HuH-7.5 (cell line): ENCODE measurements at places on chromosomes 1 and 21.

- no peak for DNase-seq
Measured at GRCh38 chr1:14135070-14135469, 435.1 kb downstream of the PRDM2 start.

DNA sequence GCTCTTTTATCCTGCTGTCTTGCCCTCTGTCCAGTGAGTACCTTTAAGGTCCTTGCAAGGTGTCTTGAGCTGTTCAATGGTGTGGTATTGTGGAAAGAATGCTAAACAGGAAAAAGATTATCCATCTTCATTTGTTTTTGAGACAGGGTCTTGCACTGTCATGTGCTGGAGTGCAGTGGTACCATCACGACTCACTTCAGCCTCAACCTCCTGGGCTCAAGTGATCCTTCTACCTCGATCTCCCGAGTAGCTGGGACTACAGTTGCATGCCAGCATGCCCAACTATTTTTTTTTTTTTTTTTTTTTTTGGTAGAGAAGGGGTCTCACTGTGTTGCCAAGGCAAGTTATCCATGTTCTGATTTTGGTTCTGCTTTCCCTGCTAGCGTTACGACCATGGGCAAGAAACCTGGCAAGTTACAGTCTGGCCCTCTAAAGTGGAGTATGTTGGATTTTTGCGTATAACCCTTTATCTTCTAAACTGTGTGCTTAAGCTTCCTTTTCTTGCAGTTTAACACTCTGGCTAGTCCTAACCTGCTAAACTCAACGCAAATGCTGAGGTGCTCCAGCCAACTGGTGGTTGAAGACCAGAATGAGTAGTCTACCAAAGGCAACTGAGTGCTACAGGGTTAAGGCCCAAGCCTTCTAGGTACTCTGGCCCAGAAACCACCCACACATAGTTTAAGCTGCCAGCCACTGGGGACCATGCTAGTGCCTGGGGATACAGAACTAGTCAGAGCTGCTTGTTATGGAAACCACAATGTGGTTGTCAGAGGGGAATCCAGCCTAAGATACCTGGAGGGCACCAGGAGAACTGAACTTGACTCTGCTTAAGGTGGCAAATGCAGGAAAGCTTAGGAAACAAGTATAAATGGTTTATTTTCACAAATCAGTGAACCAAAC is 7.9 kb downstream of the RPL11 start:
- DNase-seq = no peak

DNA sequence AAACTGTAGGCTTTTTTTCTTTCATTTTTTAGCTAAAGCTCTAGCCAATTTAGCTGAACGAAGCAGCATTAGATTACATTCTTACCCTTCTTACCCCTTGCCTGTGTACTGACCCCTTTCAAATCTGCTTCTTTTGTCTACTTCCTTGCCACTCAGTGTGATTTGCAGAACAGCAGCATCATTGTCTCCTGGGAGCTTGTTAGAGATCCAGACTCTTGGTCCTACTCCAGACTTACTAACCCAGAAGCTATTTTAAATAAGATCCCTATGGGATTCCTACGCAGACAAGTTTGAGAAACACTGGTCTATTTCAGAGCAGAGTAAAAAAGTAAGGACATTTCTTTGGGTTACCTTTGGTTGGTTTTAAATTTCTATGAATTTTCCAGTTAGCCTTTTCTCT is 13.8 kb downstream of the LRRC39 start:
- no peak for DNase-seq

GRCh38 chr21:41962425-41962966 is 8.7 kb upstream of the C2CD2 start:
- no peak for DNase-seq

DNA sequence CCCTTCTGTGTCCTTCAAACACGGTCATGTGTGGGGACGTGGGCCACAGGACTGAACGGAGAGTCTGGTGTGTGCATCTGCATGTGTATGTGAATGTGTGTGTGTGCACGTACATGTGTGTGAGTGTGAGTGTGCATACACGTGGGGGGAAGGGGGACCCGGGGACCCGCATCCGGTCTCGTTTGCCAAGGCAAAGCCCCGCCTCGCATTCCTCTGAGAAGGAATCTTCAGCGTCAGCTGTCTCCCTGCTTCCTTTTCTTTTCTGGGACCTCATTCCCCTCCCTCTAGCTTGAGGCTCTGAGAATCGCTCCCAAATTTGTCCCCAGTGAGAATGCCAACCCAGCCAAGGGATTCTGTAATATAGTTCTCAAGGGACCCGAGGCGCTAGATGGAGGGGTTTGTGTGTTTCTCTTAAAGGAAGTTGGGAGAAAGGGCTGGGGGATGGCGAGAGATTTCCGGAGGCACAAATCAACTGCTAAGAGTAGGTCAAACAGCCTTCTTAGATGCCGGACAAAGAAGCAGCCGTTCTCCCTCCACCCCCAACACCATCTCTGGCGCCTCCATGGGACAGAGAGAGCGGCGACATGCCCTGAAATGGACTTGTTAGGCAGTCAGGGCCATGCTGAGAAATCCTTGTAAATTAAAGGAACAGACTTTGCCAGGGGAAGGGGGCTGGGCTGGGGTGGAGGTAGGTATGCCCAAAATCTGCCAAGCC is 6.6 kb downstream of the IFFO2 start:
- DNase-seq = no peak

GRCh38 chr1:99216956-99217355 is 47.3 kb upstream of the PLPPR4 start:
- no peak for DNase-seq
